ENCODE measurements at places on chromosomes 1 and 21.

GRCh38 chr1:182051938-182052337, 9.6 kb downstream of the ZNF648 start:
- DNase-seq: no peak

GRCh38 chr1:35557611-35558373, at the start of gene NCDN:
Gene NCDN, plus strand, starts transcription at chr1:35557799. Its CDS starts 392 bp downstream, at chr1:35558191.
- peak; percentile 98 for DNase-seq

GRCh38 chr1:34711485-34711884, 43.4 kb upstream of the GJB5 start:
- no peak for DNase-seq

DNA sequence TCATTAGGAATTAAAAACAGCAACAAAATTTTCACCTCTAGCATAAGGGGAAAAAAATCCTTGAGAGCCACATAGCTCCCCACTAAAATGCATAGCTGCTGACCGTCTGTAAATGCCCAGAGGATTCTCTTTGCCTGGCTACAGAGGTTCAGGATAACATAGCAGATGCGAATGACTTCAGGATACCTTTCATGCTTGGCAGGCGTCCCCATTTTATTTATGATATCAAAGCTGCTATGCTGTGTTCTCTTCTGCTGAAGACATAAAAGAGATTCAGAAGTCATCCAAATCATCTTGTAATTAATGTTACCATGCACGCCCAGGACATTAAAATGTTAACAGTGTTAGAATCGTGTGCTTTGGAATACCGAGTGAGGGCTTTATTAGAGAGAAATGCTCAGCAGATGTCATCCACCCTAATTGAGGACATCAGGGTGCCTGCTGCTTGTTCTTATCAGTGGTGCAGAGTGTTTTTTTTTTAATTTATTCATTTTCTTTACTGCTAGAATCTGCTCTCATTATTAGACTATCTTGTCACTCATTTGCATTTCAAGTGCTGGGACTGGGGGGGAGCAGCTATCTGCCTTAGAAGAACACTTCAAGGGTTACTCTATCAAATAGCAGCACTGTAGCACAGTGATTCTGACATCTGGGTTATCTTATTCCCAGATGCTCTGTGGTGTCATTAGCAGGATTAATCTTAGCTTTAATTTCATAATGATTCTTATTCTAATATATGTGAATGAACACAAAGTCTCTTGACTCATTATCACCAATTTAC, 139.5 kb downstream of the ZNF326 start:
- no peak for DNase-seq

DNA sequence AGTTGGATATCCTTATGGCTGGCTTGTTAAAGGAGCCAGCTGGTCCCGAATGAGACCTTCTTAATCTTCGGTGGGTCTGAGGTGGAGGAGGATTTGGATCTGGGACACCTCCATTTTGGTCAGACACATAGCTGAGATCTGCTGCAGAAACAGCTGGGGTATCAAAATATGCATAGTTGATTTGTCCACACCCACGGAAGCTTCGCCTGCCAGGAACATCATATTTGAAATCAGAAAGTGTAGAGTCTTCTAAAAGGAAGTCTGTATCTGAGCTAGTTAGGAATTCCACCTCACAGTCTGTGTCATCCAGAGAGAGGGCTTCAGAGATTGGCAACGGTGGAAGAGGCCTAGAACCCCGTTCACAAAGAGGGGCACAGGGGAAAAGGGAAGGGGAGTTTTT, 12.3 kb downstream of the ERRFI1 start:
- no peak for DNase-seq

- no peak for DNase-seq
These were observed 4.0 kb upstream of the ZBTB18 start for GRCh38 chr1:244046907-244047611.

- DNase-seq: no peak
These were observed 455.2 kb downstream of the PTPRU start for GRCh38 chr1:29691499-29691898.

DNA sequence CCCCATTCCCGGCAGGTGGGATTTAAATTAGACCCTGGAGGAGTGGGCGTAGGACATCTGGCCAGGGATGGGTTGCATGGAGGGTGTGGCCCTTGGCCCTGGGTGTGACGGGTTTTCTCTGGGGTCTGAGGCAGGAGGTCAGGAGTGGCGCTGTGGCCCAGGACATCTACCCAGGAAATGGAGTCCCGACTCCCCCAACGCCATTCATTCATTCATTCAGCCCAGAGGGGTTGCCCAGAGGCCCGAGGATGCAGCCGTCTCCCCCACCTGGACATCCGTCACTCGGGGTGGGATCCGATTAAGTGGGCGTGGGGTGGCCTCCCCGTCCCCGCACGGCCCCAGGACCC, 663 bp downstream of the ATP13A2 start:
- no peak for DNase-seq

DNA sequence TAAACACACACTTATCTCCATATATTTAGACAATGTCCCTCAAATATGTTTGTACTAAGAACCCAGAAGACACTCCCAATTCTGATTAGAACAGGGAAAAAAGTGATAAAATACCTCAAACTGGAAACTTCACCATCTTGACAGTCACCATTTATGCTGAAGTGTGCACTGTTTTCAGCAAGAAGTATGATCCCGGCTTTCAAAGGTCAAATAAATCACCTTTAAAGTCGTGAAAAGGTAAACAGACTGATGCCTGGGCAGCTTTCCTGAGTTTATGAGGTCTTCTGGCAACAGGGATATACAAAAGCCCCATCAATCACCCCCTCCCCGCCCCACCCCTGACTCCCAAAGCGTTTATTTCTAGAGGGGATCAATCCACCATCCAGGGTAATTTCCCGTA, 37.9 kb downstream of the HLX start:
- DNase-seq: no peak

GRCh38 chr1:225990705-225991464, 8.3 kb downstream of the SDE2 start:
- DNase-seq: no peak

- no peak for DNase-seq
These were observed 33.1 kb upstream of the ERRFI1 start for GRCh38 chr1:8059161-8059622.

DNA sequence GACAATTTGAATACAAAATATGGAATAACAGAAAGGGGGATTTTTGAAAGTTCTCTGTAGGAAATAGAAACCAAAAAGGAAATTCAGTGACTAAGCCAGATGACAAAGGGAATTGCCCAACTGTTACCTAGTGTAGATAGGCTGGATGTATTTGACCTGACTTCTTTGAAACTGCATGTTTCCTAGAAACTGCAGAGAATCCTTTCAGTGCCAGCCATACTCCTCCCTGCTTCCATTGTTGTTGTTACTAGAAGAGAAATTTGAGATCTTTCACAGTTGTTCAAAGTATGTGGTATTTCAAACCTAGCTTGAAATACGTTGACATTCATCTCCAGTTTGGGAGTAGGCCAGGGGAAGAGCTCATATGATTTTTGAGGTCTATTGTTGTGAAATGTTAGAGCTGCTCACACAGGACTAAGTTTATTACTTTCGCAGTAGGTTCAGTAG, 1.8 kb upstream of the GBP5 start:
- DNase-seq: no peak

DNA sequence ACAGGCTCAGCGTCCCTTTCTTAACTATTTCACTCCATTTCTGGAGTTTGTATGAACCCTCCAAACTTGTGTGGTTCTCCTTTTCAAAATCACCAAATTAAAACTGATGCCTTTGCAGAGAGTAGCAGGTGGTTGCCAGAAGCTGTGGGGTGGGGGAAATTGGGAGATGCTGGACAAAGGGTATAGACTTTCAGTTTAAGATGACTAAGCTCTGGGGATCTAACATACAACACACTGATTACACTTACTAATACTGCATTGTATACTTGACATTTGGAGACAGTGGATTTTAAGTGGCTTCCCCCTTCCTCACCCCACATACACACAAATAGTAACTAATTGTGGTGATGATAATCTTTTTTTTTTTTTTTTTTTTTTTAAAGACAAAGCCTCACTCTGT, 11.1 kb upstream of the SCYL3 start:
- DNase-seq: no peak

DNA sequence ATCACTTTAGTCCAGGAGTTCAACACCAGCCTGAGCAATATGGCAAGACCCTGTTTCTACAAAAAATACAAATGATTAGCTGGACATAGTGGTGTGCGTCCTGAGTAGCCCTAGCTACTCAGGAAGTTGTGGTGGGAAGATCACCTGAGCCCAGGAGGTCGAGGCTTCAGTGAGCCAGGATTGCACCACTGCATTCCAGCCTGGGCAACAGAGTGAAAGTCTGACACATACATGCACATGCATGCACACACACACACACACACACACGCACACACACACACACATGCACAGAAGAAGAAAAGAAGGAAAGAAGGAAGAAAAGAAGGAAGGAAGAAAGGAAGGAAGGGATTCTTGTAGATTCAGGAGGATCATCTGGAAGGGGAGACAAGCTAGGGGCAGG, 104.4 kb upstream of the USP25 start:
- DNase-seq: no peak

DNA sequence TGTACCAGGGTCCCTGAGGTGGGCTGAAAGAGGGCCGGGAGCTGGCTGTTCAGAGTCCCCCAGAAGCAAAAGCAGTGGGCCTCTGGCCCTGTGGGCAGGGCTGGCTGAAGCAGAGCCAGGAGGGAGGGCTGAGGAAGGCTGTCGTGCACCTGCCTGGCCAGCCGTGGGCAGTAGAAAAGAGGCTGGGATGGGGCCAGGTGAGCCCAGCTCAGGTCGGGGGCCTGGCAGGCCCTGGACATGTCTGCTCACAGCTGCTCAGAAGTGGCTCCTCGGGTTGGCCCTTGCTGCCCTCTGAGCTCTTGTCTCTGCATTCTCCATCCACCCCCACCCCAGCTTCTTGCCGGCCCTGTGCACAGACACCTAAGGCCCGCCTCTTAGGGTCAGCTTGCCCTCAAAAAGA, 60.0 kb downstream of the TCP10L start:
- no peak for DNase-seq

DNA sequence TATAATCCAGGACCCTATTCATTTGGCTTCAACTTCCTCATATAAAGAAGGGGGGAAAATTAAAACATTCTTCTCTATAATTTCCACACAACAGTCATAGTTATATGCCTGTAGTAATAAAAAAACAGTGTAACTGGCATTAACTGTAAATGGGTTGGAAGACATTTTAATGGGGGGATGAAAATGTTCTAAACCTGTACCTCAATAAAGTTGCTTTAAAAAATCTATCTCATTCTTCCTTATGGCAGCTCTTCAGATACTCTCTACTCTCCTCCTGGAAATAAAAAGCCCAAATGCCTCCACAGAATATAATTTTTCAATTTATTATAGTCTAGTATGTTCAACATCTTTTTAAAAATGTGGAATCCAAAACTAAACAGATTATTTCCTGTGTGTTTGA, 2.6 kb downstream of the LRRIQ3 start:
- no peak for DNase-seq

DNA sequence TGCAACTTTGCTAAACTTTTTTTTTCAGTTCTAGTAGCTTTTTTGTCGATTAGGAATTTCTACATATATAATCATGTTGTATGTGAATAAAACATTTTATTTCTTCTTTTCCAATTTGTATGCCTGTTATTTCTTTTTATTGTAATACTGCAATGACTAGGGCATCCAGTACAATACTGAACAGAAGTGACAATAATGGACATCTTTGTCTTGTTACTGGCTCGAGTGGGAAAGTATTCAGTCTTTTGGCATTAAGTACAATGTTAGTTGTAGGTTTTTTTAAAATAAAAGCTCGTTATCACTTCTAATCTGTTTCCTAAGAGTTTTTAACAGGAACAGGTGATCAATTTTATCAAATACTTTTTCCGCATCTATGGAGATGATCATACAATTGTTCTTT, 9.8 kb downstream of the STPG1 start:
- DNase-seq: no peak

- DNase-seq: no peak
These were observed 44.6 kb downstream of the COQ8A start for GRCh38 chr1:226984521-226985238.

- no peak for DNase-seq
These were observed 28.0 kb upstream of the FOXO6 start for GRCh38 chr1:41333146-41333784.

- no peak for DNase-seq
These were observed 38.8 kb downstream of the ARID1A start for GRCh38 chr1:26734501-26735058.

GRCh38 chr1:175757381-175758015, 14.1 kb upstream of the TNR start:
- DNase-seq: peak; percentile 65

DNA sequence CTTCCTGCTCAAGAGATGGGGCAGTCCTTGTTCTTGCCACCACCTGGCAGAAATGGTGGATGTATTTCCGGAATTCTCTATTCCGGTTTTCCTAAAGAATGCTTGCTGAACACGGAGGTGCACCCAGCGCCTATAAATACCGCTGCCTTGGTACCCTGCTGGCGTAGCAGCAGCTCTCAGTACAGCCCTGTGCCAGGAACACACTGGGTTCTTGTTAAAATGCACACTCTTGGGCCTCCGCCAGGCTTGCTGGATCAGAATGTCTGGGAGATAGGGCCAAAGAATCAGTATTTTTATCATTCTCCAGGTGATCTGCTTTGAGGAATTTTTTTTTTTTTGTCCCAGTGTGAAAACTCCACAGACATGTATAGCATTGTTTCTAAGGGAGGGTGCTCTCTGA, 54.2 kb downstream of the IGSF5 start:
- no peak for DNase-seq

GRCh38 chr1:36968730-36969129, 65.6 kb downstream of the GRIK3 start:
- DNase-seq: no peak

DNA sequence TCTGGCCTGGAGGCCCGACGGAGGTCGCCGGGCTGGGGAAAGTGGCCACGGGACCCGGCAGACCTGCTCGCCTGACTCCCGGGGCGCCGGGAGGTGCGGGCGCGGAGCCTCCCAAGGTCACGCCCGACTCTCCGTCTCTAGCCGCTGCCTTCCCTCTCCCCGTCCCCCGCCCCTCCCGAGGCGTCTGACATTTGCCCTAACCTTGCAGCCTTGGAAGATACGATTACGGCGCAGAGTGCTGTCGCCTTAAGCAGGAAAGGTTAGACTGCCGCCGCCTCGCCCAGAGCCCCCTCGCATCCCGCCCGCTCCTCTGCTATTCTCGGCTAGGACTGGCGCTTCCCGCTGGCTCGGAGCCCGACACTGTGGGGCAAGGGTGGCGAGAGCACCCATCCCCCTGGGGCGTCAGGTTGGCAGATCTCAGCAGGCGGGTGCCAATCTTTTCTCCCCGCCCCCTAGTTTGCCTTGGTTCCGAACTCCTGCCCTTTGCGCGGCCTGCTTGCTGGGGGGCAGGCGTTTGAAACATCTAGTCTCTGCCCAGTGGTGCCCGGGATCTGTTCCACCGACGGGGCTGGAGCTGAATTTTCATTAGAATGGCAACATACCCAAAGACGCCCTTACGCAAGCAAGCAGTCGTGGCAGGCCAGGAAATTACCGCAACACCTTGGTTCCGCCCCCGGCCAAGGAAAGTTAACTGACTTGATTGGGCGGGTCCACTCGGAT, 835 bp downstream of the PGM1 start:
- peak; percentile 60 for DNase-seq

- DNase-seq: no peak
These were observed 1.7 kb downstream of the GNB1 start for GRCh38 chr1:1889090-1889750.

Data from WERI-Rb-1 (cell line).